ENCODE measurements at places on chromosomes 3 and 15. TPM values are rescaled to one million over a fixed set of nuclear protein-coding genes. Genes with fewer than 3 reads are reported as not detected.
A peak's percentile ranks its signal among the peaks of the same experiment; 100 is the strongest.

- no peak for DNase-seq
These were observed 258.5 kb upstream of the PROK2 start for GRCh38 chr3:72043204-72044133.

DNA sequence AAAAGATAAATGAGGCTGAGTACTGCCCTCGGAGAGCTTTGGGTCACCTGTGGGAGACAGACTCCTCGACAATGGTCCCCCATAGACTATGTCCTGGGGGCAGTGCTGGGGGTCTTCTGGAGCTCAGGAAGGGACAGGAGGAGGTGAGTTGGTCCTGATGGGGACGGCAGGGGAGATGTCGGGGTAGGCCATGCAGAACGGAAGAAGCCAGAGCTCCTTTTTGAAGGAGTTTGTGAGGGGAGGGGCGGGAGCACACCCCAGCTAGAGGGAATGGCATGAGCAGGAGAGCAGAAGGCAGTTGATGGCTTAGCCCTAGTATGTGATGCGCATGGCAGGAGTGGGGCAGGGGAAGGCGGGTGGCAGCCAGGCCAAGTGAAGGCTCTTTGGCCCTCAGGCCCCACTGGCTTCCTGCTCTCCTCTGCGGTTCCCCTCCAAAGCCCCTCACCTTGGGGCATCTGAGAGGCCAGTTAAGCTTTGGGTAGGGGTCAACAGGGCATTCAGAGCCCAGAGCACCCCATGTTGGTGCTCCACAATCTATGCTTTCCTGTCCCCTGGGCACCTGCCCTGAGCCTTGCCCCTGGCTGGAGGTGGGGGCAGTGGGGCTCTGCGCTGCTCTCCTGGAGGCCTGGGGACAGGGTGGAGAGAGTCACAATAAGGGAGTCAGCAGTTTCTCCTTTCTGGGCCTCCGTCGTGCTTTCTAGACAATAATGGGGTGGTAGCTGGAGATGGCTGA, 179.3 kb downstream of the SMAD6 start:
- DNase-seq = no peak

The PLIN1 gene
- total RNA-seq = 1.3 TPM

The TMCO5A gene
- not detected for total RNA-seq

DNA sequence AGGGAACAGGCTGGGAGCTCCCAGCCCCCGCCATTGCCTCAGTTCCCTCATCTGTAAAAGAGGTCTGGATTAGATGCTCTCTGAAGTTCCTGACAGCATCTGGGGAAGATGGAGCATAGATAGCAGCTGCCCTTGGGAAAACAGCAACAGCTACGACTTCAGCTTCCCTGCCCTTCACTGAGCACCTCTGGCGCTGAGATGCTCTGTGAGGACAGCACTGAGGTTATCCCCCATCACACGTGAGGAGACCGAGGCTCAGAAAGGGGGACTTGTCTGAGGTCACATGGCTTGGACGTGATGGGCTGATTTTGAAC, 11.1 kb upstream of the RPL29 start:
- DNase-seq = no peak

DNA sequence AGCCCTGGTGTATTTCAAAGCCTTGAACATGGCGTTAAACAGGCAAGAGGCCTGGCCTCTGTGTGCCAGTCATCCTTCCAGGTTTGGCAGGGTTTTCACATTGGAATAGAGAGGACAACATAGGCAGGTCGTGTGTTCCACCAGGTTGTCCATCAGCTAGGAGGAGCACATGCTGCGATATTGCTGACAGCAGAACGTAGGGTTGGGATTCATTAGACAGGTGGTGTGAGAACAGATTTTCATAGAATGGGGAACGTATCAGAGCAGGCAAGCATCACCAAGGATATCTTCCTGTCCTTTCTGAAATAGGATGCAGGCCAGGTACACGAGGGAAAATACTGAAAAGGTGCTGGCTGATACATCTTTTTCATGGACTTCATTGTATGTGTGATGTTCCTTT, 26.4 kb downstream of the MINAR1 start:
- no peak for DNase-seq

DNA sequence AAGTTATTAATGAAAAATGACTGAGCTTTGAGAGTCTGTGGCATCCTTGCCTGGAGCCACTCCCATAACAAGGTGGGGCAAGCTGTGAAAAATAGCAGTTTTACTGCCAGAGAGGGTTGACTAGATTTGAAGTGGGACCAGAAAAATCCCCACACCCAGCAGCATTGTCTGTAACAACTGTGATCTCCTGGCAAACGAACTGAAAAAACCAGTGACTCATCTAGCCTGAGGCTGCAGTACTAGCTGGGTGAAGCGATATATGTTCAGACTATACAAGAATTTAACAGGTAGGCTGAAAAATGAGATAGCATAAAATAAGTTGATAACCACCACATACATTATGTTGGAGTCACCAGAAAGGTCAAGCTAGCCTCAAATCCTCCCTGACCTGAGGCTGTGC, 64.0 kb downstream of the DPH6 start:
- DNase-seq = no peak

The GRIP2 gene
- 1.1 TPM for total RNA-seq

- no peak for DNase-seq
These were observed 51.3 kb downstream of the TLNRD1 start for GRCh38 chr15:81052046-81052445.

- no peak for DNase-seq
These were observed 2.9 kb upstream of the NME9 start for GRCh38 chr3:138332472-138333073.

The LYZL4 gene
- total RNA-seq = not detected

- DNase-seq = no peak
These were observed 263.2 kb downstream of the CNTN3 start for GRCh38 chr3:74351213-74351612.

- DNase-seq = no peak
These were observed 63.7 kb downstream of the ZIC1 start for GRCh38 chr3:147472846-147473245.

The MLH1 gene
- total RNA-seq = 26.3 TPM

GRCh38 chr3:44555723-44556122, 730 bp downstream of the ZKSCAN7 start:
- no peak for DNase-seq

The PCSK6 gene
- 12.3 TPM for total RNA-seq

DNA sequence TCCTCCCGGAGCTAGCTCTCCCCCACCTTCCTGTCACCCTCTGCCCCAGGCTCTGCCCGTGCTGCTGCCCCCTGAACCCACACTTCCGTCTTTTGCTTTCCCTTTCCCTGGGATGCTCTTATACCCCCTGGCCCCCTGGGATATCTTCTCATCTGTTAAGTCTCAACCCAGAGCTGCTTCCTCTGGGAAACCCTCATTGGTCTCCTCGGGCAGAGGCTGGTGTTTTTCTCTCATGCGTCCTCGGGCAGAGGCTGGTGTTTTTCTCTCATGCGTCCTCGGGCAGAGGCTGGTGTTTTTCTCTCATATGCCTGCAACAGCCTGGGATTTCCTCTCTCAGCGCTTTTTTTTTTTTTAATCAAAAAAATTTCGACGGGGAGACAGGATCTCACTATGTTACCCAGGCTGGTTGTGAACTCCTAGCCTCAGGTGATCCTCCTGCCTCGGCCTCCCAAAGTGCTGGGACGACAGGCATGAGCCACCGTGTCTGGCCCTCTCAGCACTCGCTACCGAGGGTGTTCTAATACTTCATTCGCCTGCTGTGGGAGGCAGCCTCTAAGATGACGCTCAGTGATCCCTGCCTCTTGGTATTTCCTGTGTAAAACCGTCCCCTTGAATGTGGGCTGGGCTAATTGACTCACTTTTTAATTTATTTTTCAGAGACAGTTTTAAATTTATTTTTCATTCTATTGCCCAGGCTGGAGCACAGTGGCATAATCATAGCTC, 62.7 kb upstream of the TFRC start:
- no peak for DNase-seq

The DNAH12 gene
- 11.2 TPM for total RNA-seq

DNA sequence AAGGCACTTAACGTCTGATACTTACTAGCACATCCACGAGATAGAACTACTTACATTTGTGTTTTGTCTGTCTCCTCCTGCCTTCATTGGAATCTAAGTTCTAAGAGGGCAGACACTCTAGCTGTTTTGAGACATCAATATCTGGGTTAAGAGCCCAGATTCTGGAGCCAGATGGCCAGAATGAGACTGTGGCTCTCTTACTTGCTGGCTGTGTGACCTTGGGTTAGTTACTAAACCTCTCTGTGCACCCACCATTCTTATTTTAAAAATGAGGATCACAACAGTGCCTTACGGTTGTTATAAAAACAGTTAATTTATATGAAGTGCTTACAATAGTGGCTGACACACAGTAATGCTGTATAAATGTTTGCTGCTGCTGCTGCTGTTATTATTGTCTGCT, 7.7 kb downstream of the STARD5 start:
- no peak for DNase-seq

The GPR87 gene
- 0.24 TPM for total RNA-seq

The FBXO40 gene
- 0.09 TPM for total RNA-seq

GRCh38 chr15:55283379-55284147, 6.0 kb downstream of the RAB27A start:
- DNase-seq = peak; percentile 59

- DNase-seq = no peak
These were observed 500.4 kb upstream of the CDIN1 start for GRCh38 chr15:36079021-36079420.

DNA sequence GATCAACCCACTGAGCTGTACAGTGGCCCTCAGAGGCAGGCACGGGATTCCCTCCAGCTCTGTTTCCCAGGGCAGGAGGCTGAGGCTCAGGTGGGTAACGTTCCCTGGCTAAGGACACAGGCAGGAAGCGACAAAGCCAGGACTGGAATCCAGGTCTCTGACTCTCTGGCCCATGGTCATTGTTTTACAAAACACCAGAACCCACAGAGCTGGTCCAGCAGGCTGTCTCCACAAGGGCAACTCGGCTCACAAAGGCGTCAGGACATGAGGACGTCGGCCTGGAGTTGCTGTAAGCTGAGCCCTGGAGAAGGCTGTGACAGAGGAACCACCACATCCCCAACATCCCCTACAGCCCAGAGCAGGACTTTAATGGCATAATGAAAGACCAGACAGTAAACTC, 30.7 kb downstream of the NUP210 start:
- DNase-seq = no peak

- no peak for DNase-seq
These were observed 35.0 kb downstream of the ST6GAL1 start for GRCh38 chr3:186965141-186965879.

DNA sequence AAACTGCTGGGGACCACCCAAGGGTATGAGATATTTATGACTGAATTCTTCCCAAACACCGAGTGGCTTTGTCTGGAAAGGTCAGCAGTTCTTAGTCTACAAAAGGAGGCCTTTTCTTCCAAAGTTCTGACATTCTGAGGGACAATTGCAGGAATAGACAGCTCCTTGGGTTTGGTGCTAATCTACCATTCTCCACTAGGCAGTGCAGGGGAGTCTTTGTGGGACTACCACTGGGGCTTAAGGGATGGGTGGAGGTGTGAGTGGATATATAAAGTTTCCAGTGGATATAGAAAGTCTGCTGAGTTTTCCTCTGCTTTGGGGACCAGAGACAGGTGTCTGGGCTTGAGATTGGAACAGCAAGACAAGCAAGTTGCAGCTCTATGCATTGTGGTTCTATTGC, 62.7 kb downstream of the EXOG start:
- DNase-seq = no peak

The STXBP5L gene
- not detected for total RNA-seq

- no peak for DNase-seq
These were observed 205.0 kb upstream of the STAC start for GRCh38 chr3:36175113-36175812.
